NCI-H524 (cell line): ENCODE measurements at places on chromosomes 4 and X.

DNA sequence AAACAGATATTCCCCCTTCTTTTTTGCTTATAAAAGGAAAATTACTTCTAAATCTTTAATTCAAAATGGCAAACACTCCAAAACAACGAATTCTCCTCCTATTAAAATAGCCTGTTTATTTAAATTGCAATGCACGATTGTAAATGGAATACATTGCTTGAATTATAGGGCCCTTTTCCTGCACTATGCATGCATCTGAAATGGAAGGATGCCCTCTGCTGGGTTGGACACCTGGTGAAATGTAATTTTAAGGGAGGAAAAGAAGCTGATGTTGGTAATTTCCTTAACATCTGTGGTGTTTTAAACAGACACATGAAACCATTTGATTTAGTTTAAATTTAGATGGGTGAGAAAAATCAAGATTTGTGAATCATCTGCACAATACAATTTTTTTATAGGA is 72.8 kb downstream of the GRXCR1 start:
- no peak for DNase-seq

GRCh38 chr4:152633118-152633517 is 46.7 kb downstream of the TMEM154 start:
- no peak for DNase-seq

GRCh38 chr4:121655320-121656268 is 41.2 kb downstream of the ANXA5 start:
- no peak for DNase-seq

- no peak for DNase-seq
Observed at GRCh38 chr4:62288808-62289541, 1088.8 kb downstream of the ADGRL3 start.

GRCh38 chrX:2635342-2635741 is 55.8 kb upstream of the CD99 start:
- DNase-seq, result no peak

DNA sequence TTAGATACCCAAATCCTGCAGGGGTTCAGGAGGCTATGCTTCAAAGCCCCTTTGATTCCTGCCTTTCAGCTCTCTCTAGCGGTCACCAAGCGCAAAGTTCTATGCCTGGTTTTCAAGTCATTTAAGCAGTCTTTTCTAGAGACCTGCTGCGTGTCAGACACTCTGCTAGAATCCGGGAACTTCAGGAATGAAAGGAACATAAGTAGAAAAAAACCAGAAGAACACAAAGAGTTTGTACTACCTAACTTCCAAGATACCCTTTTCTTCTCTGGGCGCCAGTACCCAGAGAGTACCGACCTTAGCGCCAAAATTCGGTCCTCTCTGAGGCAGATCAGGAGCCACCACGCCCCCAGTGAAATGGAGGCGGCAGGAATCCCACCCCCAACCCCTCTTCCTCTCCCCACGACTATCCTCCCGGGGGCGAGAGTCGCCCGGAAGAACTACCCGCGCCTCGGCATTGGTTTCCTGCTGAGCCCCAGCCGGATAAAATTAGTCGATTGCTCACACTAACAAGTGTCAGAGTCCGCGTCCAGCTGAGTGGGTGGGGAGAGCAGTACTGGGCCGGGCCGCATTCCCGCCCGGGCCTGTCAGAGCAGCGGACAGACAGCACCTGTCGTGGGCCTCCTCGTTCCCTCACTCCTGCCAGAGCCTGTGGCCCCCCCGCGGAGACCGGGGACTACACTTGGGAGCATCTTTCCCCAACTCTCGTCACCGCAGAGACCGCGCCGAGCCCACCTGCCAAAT is 78.8 kb downstream of the RLIM start:
- peak; percentile 76 for DNase-seq

DNA sequence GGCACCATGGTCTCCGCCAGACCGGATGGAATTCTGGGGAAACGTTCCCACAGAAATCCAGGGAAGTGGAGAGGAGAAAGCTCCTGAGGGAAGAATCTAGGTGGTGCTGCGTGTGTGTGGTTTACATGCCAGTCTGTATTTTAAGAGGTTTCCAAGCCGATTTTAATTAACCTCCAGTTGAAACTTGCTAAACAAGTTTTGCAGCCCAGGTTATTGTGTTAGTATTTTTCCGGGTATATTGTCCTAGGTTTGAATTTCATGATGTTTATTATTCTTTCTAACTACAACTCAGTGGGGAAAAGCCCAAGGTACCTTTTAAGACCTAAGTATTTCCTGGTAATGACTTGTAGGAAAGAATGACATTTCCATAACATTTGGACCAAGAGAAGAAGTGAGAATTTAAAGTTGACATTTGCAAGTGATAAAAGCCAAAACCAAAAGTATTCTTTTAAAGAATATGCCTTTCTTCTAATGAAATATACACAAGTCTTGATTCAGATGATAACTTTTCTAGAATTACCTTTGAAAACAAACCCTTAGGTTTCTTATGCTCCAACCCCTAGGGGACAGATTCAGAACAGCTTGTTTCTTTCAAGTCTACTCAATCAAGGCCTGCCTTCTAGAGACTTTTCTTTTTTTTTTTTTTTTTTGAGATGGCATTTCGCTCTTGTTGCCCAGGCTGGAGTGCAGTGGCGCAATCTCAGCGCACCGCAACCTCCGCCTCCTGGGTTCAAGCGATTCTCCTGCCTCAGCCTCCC is 14.6 kb downstream of the SAT1 start:
- DNase-seq, result no peak

DNA sequence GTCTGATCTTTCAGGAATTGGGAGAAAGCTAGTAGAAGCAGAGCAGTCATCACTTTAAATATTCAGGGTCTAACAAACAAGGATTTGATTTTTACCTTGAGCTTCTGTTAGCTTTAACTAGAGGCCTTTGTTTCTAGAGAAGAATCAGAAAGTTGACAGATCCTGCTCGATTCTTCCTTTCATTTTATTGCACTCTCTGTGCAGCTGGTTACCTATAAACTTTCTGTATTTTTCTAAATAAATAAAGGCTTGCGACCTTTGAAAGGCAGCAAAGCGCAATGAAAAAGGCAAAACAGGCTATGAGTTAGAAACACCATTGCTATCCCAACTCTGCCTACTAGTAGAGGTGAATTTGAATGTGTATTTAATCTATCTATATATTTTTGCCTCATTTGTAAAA is 101.4 kb upstream of the NPY2R start:
- no peak for DNase-seq

- DNase-seq, result no peak
Observed at GRCh38 chr4:123599061-123599919, 202.7 kb downstream of the SPRY1 start.

DNA sequence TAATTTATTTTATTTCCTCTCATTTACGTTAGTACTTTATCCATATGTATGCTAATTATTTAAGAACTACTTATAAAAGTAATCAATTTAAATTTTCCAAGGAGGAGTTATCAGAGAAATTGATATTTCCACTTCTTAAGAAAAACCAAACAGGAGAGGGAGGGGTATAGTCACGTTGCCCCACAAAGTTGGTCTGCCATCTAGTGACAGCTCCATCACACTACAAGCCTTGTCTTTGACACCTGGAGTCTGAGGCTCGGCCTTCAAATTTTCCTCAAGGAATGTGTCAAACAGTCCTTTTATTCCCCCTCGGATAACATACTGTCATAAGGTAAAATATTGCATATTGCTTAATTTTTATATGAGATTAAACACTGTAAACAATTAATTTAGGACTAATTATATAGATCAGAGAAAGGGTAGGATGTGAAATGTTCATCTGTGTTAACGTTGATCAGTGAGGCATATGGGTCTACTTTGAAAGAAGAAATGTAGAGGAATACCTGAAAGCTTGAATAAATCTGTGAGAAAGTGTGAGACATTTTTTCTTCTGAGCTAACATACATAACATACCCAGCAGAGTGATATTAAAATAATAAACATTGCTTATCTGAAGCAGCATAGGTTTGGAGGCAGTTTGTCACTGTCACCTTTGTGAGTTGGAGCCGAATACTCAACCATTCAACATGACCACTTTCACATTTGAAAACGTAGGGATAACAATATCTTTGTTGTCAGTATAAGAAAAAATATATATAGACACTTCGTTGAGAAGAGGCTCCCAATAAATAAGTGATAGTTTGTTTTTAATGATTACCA is 114.4 kb downstream of the GLRA3 start:
- peak; percentile 28 for DNase-seq

- no peak for DNase-seq
Observed at GRCh38 chr4:181877329-181877848, 365.8 kb upstream of the TENM3 start.

- no peak for DNase-seq
Observed at GRCh38 chr4:13478131-13478530, 6.0 kb downstream of the RAB28 start.

DNA sequence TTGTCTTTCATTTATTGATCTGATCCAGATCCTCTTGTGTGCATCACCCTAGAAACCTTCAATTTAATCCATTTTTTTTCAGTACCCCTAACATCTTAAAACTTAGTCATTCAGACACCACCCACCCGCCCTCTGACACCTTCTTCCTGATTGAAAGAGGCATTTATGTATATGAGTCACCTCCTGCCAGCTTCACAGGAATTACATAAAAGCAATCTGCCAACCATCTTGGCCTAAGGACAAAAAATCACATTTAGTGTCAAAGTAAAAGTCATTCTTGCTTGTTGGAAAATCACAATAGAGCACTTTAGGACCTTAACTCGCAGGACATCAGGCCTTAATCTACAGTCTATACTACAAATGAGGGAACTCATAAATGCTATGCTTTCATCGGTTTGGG is 52.1 kb downstream of the NDST3 start:
- no peak for DNase-seq

DNA sequence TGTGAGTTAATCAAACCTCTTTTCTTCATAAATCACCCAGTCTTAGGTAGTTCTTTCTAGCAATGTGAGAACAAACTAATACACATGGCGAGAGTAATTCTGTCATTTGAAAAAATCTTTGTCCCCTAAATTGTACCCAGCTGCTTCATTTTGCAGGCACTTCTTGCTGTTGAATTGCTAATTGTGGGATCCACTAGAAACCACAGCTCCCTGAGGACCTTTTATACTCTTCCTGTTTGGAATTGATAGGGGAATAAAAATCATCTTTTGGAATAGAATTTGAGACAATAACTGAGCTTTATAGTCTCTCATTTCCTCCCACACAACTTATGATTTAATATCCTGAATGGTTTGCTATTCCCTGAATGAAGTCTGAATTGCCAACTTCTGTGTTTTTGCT is 170.2 kb downstream of the PACRGL start:
- DNase-seq, result no peak

DNA sequence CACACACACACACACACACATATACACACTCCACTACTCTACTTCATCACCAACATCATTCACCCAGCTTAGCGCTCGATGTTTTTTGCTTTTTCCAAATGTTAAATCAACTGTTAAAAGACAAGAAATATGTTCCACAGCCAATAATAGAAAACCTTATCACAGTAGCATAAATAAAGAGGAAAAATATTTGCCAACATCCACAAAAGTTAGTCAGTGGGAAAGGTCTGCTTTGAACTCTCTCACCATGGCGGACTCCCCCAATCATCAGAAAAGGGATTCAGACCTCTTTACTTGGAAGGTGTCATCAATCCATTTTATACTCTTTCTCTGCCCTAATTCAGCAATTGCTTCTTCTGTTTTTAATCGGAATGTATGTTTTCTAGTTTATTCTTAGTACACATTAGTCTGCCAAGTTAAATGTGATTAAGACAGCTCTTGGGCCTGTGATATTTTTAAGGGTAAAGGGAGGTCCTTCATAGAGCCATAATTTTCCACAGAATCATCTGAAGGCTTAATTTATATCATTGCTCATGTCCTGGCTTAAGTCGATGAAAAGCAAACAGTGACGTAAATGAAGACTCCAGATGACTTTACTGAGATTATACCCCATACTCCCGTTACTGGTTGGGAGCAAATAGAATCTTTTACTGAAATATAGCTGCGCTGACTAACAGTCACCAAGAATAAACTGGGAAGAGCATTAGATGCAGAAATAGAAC is 29.7 kb upstream of the LGI2 start:
- no peak for DNase-seq

DNA sequence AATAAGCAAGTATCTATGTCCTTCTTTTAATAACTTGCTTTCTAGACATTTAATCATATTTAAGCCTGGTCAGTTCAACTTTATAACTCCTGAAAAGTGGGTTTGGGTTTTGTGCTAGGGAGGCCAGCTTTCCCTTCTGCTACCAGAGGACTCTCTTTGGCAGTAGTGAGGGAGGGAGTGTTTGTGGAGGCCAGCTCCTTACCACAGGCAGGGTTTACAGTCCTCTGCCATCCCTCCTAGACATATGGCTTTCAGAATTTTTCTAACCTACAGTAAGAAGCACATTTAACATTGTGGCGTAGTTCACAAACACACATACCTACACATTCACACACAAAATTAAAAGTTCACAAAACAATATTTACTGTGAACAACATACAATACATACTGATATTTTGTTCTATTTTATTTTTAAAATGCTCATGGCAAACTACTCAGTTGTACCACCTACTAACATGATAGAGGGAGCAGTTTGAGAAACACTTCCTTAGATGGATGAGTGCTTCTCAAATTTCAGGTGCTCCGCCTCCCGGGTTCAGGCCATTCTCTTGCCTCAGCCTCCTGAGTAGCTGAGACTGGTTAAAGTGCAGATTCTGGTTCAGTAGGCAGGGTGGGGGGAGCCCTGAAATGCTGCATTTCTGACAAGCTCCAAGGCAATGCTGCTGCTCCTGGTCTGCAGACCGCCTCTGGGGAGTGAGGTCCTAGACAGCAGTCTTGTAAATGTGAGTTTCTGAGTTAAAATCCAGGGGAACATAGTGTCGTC is 86.7 kb downstream of the PTTG2 start:
- no peak for DNase-seq

- no peak for DNase-seq
Observed at GRCh38 chrX:123081776-123082175, 102.3 kb upstream of the GRIA3 start.

GRCh38 chr4:56611501-56611900 is 69.6 kb downstream of the HOPX start:
- no peak for DNase-seq

DNA sequence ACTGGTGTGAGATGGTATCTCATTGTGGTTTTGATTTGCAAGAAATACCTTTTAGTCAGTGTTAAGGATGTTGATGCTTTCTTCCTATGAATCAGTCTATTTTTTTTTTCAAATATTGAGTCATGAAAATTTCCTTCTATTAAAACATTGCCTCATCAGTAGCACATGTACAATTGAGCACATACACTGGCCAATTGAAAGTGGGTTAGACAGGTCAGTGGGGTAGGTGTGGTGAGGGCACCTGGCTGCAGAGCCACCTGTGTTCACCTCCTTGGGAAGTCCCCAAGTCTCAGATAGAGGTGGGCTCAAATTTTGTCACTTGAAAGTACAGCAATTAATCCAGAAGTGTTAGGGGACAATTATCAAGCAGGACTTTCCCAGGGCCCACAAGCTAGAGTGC is 243.7 kb downstream of the SPRY1 start:
- DNase-seq, result no peak

GRCh38 chr4:54539500-54540029 is 118.2 kb upstream of the KIT start:
- peak; percentile 75 for DNase-seq

DNA sequence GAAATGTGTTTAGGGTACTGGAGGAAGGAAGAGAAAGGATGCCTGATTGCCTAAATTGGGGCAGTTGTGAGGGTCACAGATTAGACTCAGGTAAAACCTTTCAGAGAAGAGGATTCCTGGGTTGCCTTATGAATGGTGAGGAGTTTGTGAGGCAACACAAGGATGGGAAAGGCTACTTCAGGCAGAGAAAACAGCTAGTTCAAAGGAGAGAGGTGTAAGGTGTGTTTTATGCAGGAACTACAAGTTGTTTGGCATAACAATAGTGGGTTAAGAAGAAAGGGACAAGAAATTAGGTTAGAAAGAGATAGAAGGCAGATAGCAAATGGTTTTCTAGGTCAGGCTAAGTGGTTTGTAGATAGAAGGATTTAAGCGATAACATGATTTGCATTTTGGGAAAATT is 75.1 kb upstream of the PGRMC2 start:
- DNase-seq, result no peak
